Cerebellar nuclear complex (tissue), 1 donor: ENCODE measurements at places on chromosomes 7 and 10.

- no peak for DNase-seq
Measured at GRCh38 chr10:67924136-67924535, 39.7 kb downstream of the SIRT1 start.

DNA sequence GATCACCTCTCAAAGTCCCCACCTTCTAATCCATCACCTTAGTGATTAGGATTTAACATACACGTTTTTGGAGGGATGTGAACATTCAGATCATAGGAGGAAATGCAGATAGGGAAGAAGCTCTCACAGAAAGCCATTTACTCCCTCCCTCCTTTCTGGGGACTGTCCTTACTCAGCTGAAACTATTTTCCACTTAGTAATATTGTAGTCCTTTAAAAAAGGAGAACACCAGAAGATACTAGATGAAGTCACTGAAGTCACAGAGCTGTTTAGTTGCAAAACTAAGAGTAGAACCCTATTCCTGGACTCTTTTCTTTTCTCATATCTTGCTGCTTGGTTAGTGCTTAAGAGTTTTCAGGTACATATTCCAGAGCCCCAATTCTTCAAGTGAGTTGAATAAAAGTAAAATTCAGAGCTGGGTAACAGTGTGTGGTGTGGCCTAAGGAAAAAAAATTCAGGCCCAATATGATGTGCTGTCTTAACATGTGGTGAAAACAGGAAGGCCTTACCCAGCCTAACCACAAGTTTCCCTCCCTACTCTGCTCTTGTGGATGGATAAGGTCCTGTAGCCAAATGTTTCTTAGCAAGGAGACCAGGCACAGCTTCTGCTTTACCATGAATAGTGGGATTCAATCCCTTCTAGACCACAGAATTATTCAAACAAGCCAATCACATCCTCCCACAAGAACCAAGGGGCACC lies 135.7 kb downstream of the INHBA start:
- DNase-seq: no peak

GRCh38 chr7:140903741-140904480 lies 20.8 kb downstream of the BRAF start:
- DNase-seq: no peak

DNA sequence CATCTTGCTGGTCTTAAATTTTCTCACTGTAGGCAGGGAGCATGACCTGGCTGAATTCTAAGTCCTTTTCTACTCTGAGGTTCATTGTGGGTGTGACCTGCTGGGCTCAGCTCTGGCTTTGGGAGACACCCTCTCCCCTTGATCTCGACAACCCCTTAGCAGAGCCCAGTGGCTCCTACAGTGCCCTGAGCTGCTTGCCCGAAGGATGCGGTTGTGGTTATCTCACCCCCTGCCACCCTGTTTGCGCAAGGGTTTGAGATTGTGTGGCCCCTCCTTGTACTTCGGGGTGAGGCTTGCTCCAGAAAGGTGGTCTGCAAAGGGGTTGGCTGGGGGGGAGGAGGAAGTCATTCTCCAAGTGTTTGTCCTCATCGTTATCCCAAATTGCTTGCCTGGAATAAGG lies 55.3 kb downstream of the TCF7L2 start:
- DNase-seq: no peak

DNA sequence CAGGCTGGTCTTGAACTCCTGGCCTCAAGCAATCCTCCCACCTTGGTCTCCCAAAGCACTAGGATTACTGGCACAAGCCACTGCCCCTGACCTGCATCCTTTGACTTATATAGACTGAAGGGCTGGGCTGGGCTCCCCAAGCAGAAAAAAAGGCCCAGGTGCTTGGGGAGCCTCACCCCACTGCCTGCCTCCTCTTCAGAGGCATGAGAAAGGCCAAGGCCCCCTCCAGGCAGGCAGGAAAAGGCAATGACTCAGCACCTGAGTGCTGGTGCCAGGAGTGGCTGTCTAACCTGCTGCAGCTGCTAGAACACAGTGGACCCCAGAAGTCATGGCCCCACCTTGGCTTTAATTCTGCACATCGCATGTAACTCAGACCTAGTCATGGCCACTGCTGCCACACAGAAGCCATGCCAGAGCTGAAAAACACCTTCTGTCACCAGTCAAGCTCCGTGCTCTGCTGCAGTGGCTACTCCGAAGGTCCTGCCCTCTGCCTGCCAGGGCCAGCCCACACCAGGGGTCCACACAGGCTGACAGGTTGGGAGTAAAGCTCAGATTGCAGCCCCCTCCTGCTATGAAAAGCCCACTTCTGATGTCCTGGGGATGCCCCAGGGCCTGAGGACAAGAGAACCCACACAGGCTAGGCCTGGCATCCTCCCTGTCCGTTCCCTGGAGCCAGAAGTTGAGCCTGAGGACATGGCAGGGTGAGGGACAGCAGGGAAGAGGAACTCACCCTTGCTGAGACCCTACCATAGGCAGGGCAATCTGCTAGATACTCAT lies 48.5 kb downstream of the GRID1 start:
- DNase-seq: no peak

DNA sequence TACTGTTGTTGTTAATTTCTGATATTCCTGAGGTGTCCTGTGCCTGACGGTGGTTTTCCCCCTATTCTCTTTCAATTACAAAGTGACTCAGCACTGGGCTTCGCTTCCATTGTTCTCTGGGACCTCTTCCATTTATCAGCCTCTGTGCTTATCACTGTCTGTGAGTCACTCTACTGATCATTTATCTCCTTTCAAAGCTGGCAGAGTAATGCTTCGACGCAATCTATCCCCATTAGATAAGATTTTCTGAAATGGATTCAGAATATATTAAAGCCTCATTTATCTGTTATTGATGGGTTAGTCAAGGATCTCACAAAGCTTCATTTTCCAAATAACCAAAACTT lies 679.2 kb downstream of the SDK1 start:
- no peak for DNase-seq
